ENCODE measurements at places on chromosomes 1 and 21.

- DNase-seq = no peak
These were observed 17.0 kb upstream of the GRIK3 start for GRCh38 chr1:37051346-37051745.

- no peak for DNase-seq
These were observed 67.8 kb downstream of the PCSK9 start for GRCh38 chr1:55107101-55107500.

- DNase-seq = peak; percentile 94
These were observed 46.3 kb downstream of the AZIN2 start for GRCh38 chr1:33127001-33127823.

DNA sequence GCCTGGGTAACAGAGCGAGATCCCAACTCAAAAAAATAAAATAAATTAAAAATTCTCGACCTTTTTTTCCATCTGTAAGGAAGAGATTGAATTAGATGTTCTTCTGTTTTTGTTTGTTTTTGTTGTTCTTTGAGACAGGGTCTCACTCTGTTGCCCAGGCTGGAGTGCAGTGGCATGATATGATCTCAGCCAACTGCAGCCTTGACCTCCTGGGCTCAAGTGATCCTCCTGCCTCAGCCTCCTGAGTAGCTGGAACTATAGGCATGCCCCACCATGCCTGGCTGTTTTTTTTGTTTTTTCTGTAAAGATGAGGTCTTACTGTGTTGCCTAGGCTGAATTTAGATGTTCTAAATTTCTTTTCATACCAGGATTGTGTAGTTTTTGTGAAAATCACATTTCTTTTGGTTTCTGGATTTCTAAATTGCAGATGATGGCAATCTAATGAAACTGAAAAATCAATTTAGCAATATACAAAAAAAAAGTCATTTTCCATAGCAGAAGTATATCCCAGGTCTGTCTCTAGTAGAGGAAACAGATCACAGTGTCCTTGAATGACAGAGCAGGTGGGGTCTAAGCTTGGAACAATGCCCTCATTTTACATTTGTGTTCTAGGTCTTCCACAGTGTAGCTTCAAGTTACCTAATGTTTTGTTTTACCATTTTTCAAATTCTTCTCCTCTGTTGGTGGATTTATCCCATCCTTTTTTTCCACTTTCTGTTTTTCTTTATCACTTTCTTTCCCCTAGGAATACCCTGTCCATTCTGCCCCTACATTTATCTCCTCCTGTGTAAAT lies 20.3 kb downstream of the ZYG11A start:
- DNase-seq = no peak

DNA sequence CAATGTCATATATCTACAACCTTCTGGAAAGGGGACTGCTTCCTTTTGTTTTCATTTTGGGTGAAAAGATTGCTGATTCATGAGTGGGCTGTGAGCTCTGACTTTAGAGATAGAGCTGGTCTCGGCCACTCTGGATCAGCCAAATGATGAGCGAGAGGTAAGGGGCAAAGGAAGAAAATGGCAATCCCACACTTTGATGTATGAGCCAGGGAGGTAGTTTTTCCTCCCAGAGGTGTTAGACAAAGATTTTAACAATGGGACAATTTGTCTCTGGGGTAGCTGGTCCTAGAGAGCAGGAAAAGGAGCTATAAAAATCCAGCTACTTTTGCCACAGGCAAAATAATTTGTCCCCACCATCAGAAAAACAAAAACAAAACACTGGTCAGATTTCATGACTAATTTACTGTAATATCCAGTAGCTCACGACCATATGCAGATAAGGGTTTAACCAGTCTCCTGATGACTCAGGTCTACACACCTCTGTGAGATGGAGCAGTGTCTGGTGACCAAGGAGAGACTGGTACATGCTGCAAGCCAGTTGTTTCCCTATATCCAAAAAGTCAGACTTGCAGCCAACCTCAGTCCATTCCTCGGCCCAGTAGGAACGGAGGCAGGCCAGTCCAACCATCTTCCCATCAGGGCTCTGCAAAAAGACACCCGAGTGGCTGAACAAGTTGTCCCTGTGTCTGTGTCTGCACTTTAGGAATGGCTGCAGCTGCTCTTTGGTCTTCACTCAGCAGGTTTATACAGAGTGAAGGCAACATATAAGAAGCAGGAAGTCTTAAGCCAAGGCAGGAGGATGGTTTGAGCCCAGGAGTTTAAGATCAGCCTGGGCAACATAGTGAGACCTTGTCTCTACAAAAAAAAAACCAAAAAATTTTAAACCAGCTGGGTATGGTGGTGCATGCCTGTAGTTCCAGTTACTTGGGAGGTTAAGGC lies 29.2 kb downstream of the DNASE2B start:
- no peak for DNase-seq

DNA sequence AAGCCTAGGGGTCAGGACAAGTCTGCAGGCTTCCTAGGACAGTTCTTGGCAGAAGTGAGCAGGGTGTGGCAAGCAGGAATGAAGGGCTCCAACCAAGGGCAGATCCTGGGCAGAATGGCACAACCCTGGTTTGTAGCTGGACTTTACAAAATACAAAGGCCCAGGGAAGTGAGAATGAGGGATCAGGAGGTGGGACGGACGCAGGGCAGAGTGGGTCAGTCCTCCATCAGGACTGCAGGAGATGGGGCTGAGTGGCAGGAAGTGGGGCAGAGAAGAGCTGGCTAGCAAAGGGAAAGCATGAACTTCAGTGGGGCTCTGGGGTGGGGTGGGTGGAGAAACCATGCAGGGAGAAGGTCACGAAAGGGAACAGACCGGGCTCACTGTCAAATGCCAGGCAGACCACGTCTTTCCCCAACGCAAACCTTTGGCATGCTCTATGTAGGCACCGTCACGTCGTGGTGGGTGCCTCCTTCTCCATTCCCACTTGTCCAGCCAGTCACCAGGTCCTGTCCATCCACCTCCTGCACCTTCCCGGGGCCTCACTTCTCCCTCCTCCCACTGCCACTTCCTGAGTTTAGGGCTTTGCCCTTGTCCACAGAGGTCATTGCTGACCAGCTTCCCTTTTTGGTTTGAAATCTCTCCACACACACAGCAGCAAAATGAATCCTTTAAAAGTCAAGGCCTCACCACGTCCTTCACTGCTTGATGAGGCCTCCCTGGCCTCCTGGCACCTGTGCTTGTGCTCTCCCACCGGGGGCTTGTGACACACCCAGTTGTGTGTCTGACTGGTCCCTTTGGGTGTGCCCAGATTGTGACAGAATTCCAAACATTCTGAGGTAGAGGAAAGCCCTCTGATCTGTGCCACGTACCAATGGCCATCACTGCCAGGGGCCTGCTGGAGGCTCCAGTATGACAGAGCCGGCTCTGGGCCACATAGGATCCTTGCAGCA lies 8.7 kb upstream of the CLDN19 start:
- DNase-seq = no peak

- DNase-seq = no peak
These were observed 16.5 kb downstream of the TTC34 start for GRCh38 chr1:2784854-2785630.

DNA sequence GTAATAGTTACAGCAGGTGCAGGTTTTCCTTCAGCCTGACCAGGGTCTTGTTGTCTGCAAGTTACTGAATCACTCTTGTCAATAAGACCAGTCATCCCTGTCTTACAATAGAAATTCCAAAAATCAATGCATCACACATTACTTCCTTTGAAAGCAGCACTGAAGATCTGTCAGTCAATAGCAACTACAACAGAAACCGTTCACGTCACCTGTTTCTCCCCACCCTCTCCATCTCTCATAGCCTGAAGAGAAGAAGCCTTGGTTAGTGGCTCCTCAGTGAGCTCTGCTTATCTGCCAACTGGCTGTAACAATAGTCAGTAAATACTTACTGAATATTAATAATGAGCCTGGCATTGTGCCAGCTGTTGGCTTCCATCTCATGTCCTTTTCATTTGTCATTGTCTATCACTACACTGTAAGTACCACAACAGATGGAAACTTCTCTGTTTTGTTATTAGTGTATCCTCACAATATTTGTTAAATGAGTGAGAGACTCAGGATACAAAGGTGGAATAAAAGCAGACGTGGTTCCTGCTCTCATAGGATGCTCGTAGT lies 195.2 kb downstream of the S1PR1 start:
- no peak for DNase-seq

DNA sequence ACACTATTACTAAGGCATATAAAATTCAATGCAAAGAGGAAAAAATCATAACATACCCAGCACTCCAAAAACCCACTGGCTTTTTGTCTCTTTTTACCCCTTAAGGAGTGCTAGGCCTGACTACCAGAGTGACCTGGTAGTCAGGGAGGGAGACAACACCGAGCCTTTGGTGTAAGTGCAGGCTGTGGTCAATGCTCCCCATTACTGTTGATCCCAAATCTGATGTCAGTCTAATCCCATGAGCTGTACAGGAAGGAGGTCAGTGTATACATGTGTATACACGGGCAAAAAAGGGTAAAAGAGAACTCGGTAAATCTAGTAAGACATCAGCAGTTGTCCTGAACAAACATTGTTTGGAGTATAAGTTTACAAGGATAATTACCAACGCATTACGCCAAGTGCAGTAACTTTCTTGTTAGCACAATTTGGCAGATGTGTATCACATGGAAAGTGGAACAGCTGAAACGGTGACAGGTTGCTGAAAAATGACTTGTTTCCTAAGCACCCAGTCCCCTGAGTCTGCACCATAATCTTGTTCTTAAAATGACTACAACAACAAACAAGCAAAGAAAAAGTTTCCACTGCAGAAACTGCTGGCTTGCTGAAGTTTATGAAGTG lies 217.9 kb downstream of the KCNH1 start:
- no peak for DNase-seq

Measured in SIG-M5 (cell line).